ENCODE measurements at places on chromosomes 3 and 15.

DNA sequence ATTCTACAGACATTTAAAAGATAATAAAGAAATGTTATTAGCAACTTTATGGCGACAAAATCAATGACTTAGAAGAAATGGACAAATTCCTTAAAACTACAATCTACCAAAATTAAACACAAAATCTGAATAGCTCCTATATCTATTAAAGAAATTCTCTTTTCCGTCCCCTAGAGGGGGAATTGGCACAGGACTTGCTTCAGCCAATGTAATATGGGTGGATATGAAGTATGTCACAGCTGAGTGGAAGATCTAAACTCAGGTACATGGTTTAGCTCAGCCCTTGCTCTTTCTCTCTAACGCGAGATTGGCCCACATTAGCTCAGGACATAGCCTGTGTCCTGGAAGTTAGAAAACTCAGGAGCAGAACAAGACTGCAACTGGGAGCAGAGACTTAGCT is 79.3 kb downstream of the DNAH12 start:
- no peak for DNase-seq

GRCh38 chr3:19338769-19339168 is 190.5 kb downstream of the KCNH8 start:
- DNase-seq, result no peak

- no peak for DNase-seq
Measured at GRCh38 chr15:71599418-71600151, 210.8 kb upstream of the NR2E3 start.

GRCh38 chr3:12487786-12488185 is 3.5 kb downstream of the TSEN2 start:
- no peak for DNase-seq

DNA sequence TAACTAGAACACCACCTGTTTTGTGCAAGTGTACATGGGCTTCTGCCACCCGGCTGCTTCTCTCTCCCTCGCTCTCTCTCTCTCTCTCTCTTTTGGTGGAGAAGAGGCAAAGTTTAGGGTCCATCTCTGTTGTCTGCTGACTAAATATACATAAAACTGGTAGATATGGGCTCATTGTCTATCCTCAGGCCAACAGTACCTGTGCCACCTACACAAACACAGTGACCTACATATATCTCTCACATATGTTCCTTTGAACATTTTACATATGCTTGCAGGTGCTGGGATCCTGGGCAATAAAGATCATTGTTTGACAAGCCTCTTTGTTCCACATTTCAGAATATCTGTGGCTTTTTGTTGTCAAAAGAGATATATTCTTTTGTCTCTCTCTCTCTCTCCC is 256.3 kb upstream of the KCNH8 start:
- no peak for DNase-seq

GRCh38 chr15:58587486-58587885 is 155.7 kb downstream of the LIPC start:
- no peak for DNase-seq

DNA sequence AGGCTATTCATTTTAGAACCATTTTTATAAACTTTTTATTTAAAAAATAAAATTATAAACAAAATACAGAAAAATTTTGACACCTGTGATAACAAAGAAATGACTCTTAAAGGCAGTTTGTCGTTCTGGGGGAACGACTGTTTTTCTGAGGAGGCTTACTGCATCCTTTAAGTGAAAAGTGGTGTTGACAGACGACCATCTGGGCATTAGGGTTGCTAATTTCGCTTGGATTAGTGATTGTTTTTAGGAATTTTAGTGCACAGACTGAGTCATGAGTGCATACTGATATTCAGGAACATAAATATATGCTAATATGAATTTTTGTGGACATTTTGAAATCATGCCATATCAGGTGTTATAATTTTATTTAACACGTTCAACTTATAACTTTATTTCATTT is 28.5 kb downstream of the OSTN start:
- DNase-seq, result no peak

GRCh38 chr15:59166166-59166565 is 40.5 kb upstream of the LDHAL6B start:
- DNase-seq, result no peak

- DNase-seq, result no peak
Measured at GRCh38 chr3:141146979-141147470, 84.6 kb upstream of the PXYLP1 start.

- DNase-seq, result no peak
Measured at GRCh38 chr3:71688121-71688520, 37.1 kb downstream of the EIF4E3 start.

- no peak for DNase-seq
Measured at GRCh38 chr3:126555795-126556636, 2.7 kb downstream of the C3orf22 start.

GRCh38 chr3:162370141-162370540 is 873.5 kb downstream of the OTOL1 start:
- DNase-seq, result no peak

DNA sequence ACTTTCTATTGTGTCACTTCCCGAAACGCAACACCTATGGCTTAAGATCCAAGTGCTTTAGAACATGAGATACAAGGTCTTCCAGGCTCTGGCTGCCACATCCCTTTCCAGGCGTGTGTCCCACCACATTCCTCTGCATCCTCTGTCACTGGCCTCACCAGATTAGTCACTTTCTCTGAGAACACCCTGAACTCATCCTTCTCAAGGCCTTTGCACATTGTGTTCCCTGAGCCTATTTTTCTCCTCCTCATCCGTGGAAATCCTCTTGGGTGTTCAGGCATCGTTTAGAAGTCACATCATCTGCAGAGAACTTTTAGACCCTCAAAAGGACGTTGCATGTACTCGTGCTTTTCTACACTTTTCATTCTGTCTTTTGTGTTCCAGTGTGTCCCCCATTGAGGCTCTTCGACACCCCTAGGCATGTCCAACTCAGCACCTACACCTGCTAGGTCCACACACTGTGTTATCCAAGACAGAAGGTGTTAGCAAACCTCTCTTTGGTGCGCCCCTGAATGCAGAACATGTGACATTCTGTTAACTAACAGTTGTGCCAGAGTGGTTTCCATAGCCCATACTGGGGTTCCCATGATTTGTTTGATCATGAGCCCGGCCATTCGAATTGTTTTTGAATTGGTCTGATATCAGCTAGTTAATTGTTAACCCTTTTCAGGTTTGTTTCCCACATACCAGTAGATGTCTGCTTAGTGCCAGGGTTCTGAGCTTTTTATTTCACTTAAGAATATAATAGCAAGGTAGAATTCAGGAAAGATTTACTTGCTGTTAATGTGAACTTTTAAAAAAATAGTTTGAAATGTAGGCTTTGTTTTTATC is 67.2 kb downstream of the LPP start:
- no peak for DNase-seq

DNA sequence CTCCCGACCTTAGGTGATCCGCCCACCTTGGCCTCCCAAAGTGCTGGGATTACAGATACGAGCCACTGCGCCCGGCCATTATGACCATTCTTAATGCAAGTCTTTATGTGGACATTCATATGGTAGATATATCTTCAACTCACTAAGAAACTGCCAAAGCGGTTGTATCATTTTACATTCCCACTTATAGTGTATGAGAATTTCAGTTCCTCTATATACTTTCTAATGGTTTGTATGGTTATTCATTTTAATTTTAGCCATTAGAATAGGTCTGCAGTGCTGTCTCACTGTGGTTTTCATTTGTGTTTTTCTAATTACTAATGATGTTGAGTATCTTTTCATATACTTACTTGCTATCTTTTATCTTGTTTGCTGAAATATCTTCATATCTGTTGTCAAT is 32.5 kb downstream of the TCF12 start:
- DNase-seq, result no peak

- DNase-seq, result no peak
Measured at GRCh38 chr3:186180891-186181481, 72.1 kb upstream of the ETV5 start.

GRCh38 chr3:97994328-97994945 is 22.2 kb upstream of the RIOX2 start:
- no peak for DNase-seq

DNA sequence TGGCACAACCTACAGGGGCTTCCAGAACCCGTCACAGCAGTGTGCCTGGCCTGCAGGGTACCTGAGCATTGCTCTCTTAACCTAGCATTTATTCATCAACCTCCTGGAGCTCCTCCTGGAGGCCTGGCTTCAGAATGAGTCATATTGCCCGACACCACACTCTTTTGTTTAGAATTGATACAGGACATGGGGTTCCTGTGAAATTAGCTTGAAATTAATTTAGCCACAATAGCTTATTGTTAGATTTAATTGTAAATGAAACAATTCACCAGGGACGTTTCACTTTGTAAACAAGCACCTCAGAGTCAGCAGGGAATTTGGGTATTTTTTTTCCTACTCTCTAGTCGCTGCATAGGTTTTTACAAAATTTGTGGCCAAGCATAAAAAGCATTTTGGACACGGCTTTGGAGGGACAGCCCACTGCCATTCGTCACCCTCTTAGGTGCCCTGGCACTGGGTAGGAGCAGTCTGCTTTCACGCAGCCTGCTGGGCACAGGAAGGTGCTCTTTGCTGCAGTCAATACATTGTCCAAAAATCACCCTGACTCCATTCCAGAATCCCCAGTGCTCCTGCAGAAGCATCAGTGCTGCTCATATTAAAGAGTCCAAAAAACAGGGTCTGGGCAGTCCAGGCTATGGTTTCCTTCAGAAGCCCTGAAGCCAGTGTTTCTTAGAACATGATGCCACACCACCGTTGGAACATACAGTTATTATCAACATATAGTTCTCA is 60.8 kb upstream of the MEF2A start:
- no peak for DNase-seq

DNA sequence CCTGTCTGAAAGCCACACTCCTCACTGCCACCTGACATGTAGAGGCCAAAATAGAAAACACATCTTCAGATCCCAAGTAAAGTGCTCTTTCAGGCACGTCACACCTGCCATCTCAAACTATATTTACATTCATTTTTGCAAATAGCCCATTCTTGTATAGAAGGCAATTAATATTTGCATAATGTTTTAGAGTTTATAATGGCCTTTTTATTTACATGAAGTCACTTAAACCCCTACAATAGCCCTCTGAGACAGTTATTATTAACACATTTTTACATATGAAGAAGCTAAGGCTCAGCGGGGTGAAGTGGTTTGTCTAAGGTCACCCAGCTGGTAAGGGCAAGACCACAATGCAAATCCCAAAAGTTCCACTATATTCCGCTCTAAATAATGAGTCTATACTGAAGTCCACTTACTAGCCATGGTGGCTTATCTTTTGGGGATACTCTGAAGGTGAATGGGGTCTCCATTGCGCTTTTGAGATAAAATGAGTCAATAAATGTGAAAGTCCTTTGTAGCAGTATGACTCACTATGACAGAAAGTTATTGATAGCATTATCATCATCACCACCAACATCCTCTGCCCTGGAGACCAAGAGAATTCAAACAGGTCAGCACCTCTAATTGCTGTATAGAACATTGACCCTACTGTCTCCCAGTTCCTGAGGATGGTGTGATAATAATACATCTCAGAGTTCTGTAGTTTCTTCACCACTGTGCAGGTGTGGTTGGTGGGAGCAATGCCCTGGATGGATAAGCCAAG is 155.9 kb upstream of the BCL6 start:
- peak; percentile 47 for DNase-seq

DNA sequence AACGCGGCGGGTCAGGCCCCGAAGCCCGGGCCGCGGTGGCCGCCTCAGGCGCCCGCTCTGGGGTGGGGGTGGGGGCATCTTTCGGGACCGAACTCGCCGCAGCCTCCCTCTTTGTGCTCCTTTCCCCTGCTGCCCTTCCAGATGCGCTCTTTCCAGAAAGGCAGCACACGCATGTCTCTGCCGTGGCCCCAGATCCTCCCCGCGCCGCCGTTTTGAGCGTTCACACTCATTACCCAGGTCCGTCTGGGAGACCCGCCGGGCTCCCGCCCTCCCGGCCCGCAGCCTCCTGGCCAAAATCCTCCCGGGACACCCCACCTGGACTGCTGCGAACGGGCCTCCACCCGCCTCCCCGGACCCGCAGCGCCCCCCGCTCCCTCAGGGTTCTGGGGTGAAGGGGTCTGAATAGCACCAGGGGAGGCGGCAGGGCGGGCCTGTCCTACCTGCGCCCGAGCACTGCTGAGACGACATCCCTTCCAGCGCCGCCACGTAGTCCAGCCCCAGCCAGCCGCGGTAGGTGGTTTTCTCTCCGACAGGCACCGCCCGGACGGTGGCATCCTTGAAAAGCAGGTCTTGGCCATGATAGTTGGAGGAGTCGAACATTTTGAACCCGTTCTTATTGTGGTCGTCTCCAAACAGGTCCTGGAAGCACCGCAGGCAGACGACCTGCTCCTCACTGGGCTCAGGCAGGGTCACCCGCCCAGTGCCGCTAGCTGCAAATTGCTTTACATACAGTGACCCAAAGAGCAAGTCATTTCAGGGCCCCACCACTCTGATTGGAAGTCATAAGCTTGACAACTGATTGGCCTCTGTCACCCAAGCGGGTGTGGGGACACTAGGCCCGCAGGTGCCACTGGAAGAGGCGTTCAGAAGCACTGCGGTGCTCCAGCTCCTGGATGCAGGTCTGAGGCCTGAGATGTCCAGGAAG is 25.9 kb downstream of the MELTF start:
- no peak for DNase-seq

DNA sequence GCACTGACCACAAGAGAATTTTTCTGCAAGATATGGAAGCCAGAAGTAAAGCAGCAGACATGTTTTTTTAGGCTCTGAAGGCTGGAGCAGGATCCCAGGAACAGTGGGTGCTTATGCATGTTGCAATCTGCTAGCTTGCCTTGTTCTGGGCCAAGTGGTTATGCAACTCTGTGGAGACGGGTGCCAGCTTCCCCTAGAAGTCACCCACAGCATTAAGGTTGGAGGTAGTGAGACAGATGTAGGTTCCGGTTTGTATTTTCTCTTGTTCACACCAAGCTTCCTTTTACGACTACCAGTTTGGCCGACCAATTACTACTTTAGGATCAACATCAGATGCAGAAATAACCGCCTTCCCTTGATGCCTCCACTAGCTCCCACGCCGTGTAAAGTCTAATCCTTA is 11.1 kb downstream of the DPH3 start:
- no peak for DNase-seq

GRCh38 chr3:13665582-13666226 is 116.8 kb downstream of the FBLN2 start:
- DNase-seq, result no peak

GRCh38 chr3:194095464-194095863 is 40.5 kb upstream of the HES1 start:
- peak; percentile 40 for DNase-seq

DNA sequence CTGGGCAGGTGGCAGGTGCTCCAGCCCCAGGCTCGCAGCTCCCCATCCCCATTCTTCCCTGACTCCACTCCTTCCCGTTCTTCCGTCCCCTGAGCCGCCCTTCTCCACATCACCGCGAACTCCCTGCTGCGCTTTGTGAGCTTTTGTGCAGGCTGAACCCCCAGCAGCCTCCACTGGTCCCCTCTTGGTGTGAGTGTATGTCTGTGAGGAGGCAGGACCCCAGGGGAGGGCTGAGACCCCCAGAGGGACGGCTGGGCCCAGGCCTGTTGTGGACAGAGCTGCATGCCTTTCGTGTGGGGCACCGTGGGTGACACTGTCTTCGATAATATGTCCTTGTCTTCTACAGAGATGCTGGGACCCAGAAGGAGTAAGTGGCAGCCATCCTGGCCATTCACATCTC is 7.3 kb upstream of the ITIH3 start:
- DNase-seq, result no peak
